Amniotic stem cell (primary cell): ENCODE measurements at places on chromosomes 2 and 18.
A peak's percentile ranks its signal among the peaks of the same experiment; 100 is the strongest.

GRCh38 chr2:105812180-105813044 is 67.7 kb downstream of the NCK2 start:
- no peak for DNase-seq

DNA sequence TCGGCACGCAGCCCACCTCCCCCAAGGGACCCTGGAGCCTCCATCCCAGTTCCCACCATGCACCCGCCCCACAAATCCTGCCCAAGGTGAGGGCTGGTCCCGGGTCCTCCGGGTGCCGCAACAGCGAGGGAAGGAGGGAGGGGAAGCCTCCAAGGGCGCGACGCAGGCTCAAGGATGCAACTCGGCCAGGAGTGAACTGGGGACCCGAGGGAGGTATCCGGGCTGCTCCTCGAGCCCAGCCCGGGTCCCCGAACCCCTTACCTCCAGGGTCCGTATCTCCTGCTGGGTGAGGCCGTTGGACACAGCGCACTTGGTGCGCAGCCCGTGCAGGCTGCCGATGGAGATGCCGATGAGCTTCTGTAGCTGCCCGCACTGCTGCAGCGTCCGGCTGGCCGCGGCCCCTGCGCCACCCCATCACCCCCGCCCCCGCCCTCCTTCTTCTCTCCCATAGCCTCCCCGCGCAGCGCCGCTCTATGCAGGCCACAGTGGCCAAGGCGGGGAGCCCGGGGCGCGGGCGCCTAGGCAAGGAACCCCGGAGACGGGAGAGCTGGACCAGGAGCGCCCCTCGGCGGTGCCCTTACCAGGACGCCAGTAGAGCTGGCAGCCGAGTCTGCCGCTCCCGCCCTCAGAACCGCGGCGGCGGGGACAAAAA is 124.1 kb downstream of the ANKRD30BL start:
- no peak for DNase-seq

DNA sequence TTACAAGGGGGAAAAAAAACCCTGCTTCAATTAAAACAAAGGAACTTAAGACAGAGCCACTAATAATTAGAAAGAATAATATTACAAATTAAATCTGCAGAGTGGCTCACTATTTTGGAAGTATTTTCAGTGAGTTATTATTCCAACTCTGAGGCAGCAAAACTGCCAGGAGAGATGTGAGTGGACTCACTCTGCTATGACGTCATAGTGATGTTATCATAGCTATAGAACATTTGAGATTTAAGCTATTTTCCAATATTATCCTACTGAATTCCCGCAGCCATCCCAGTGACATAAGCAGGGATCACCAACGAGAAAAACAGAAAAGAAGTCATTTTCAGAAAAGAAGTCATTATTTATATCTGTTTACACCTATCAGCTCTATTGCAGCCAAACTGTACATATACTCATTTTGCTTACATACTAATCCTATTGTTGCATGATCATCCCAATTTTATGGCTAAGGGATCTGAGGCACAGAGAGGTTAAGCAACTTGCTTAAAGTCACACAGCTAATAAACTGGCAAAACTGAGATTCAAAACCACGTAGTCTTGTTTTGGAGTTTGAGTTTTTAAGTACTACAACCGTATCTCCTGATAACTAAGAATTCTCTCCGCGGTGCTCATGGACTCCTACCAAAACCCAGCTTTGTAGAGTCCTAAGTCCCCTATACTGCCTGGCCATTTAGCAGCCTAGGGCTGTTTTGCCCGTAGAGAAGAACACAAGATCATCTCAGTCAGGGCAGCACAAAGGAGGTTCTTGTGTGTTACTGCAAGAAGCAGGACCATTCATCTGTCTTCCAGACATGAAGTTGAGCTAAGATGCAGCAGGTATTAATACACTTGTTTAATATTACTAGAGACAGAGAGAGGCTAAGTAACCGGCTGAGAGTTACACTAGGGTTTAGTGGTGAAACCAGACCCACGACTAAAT is 299.8 kb downstream of the TCF4 start:
- DNase-seq, result no peak

DNA sequence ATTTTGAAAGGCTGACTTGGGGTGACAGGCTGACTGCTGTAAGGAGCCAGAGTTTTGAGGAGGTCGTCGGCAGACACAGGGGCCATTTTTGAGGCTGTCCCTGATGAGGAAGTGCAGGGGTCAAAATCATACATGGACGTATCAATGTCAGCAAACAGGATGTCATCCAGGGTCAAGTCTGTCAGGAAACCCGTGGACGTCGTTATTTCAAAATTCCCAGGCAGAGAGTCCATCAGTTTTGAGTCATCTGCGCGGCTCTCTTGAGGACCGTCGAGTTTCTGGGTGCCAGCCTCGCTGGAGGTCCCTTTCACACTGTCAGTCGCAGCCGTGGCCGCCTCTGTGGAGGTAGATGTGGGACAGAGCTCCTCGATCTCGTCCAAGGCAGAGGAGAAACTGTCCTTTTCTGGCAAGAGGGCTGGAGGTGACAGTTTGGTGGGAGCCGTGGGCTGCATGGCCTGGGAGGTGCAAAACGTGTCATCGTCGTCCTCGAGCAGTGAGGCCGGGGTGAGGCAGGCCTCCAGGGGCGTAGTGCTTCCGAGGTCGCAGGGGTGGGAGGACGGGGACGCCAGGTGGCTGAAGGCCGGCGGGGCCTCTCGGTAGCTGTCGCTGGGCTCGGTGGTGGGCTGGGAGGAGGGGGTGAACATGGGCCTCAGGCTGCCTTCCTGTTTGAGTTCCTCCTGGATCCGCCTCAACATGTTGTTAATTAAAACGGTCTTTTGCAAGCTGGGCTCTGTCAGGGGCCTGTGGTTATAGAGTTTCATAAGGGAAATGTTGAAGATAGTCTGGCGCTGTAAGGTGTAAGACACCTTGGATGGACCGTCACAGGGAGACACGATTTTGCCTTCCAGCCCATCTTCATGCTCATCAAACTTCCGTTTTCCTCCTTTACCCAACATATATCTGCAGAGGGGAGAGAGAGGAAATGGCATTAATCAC is 17.5 kb downstream of the SERTAD2 start:
- no peak for DNase-seq

GRCh38 chr2:233303252-233303651 is 4.4 kb upstream of the SAG start:
- DNase-seq, result no peak

GRCh38 chr2:43225093-43225787 is 1.2 kb downstream of the ZFP36L2 start:
- peak; percentile 23 for DNase-seq

GRCh38 chr2:105438104-105438929 is 39.5 kb upstream of the FHL2 start:
- DNase-seq, result no peak

DNA sequence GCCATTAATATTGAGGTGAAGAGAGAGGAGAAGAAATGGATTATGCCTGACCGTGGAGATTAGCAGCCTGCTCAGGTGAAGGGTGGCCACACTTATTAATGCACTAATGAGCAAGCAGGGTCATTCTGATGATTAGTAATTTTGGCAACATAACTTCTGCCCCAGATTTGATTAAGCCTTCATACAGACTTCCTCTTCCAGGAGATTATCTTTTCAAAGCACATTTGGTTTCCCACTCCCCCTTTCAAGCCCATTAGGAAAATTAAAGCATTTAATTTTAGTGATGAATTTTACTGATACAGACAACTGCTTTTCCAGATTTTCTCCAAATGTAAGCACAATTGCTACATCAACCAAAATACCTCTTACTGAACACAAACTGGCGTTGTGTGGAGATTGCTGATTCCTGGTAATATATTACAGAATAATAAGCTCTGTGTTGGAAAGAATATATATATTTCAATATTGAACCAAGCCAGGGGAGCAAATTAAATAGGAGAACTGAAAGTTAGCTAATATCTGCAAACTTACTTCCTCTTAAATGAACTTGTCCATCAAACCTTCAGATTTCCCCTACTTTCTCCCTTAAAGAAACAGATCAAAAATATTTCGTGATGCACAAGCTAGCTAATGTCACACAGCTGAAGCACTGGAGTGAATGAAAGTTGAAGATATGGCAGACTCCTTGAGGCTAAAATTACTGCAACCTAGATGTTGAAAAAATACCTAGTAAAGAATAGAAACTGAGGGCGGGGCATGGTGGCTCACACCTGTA is 140.8 kb downstream of the FAM210A start:
- no peak for DNase-seq

DNA sequence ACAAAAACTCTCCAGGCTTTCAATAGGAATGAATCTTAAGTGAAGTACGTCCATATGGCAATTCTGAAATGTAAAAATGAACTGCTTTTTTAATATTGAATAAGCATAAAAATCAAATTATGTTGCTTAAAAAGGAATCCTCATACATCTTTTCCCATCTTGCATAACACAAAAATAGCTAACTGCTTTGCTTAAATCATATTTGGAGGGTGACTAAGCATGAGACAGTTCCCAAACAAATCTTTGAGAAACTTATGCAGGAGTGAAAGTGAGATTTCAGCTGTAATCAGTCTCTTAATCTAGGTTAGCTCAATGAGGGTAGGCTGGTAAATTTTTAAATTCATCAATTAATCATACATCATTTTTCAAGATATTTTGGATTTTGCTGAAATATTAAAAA is 111.5 kb downstream of the MBD5 start:
- DNase-seq, result peak; percentile 18

DNA sequence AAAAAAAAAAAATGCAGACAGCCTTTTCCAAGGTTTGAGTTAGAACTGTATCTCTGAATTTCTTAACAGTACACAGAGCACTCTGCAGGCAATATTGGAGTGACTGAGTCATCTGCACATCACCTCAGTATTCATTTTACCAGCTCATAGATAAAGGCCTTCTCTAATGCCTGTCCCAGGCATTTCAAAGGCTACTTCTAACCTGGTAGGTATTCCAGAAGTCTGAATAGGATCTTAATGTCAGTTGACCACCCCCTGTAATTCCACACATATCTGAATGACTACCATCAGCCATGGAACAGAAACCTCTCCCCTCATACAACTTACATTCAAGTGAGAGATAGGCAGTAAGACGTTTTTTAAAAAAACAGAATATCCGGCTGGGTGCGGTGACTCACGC is 9.0 kb downstream of the METTL21A start:
- DNase-seq, result no peak

GRCh38 chr2:143771939-143772338 is 642.7 kb downstream of the ARHGAP15 start:
- DNase-seq, result no peak

- DNase-seq, result no peak
Measured at GRCh38 chr2:176986487-176986886, 226.1 kb upstream of the HNRNPA3 start.

GRCh38 chr2:164779383-164780057 is 62.1 kb downstream of the COBLL1 start:
- DNase-seq, result no peak

GRCh38 chr2:168797286-168797655 is 5.2 kb upstream of the NOSTRIN start:
- no peak for DNase-seq

DNA sequence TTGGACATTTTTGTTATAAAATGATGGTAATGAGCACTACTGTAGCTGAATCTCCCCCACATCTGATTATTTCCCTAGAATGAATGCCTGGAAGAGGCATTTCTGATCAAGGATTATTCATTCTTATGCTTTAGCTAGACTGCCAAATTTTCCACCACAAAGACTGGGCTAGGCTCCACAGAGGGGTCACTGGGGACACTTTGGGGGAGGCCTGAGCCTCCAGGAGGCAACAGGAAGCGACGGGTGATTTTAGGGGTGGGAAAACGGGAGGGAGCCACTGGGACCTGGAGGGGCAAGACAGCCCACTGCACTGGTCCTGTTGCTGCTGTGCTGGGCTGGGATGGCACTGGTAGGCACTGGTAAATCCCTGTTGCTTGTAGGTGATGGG is 2.4 kb upstream of the ASB1 start:
- no peak for DNase-seq

DNA sequence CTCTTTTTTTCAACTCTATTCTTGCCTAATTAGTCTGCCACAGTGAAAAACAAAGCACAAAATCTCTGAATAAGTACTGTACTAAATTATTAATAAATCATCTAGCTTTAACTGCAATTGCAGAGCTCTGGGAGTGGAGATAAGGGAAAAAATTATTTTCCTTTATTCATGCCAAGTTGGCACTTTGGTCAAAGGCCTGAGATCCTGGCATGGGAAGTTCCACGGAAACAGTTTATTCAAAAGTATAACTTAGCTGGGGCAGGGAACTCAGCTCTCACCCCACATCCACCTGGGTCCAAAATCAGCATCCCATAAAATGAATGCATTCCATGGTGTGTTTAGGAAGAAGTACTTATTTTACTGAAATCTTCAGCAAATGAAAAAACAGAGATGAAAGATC is 185.2 kb upstream of the APCDD1 start:
- DNase-seq, result no peak

DNA sequence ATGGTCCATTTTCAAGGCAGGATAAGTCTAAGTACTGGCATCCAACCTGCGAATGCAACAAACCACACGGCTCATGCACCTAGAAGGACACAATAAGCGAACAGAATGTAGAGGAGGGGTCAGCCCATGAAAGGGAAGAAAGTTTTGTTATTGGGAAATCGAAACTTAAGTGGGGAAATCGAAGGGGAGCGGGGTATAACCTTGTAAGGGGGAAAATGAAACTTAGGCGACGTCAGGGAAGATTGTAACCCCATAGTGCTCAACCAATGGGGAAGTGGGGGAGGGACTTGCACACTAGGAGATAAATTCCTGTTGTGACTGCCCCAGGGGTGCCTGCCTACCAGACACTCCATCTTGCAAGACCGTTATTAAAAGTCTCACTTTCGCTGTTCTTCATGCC is 15.6 kb upstream of the OTOF start:
- DNase-seq, result no peak

- no peak for DNase-seq
Measured at GRCh38 chr2:221816566-221816965, 244.5 kb upstream of the EPHA4 start.

DNA sequence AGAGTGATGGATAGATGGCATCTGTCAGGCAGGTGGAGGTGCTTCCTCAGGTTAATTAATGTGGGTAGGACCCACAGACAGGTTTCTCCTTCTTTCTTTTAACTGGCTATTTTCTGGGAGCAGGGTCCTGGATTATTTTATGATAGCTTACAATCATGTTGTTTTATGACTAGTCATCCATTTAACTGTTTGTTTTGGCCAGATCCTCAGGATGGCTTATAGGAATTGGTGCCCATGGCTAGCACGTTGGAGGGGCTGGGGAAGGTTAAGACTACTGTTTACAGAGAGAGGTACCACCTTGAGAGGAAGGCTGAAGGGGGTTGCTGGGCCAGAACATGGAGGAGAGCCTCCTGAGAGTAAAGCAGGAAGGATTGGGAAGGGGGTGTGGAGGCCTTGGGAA is 78.0 kb upstream of the MGAT5 start:
- DNase-seq, result no peak

- no peak for DNase-seq
Measured at GRCh38 chr18:1050012-1050657, 145.5 kb downstream of the ADCYAP1 start.

GRCh38 chr2:141440072-141440635 is 690.7 kb downstream of the LRP1B start:
- no peak for DNase-seq

GRCh38 chr2:200498402-200499162 is 11.3 kb downstream of the KCTD18 start:
- DNase-seq, result no peak
